ENCODE measurements at places on chromosomes 5 and 9.
A peak's percentile ranks its signal among the peaks of the same experiment; 100 is the strongest.

DNA sequence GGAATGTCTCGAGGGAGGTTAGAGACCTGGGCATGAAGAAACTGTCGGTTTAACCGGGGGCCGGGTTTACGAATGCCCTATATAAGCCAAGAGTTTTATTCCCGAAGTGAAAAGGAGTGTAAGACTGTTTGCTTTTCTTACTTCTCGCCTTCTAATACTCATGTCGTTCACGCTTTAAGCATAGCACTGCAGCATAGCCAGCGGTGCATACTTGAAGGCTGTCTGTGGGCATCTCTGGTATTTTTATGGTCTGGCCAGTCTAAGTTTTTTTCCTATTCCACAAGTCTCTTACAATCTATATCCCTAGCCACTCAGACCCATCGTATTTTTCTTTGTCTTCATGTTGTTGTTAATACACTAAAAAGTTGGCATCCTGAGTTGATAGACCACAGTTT lies 1.2 kb downstream of the UHRF2 start:
- no peak for DNase-seq

GRCh38 chr5:38892363-38892762 lies 46.6 kb downstream of the OSMR start:
- DNase-seq = no peak

- DNase-seq = no peak
Measured at GRCh38 chr5:41542183-41542582, 31.8 kb upstream of the PLCXD3 start.

- DNase-seq = no peak
Measured at GRCh38 chr5:163623524-163623923, 118.1 kb downstream of the MAT2B start.

- no peak for DNase-seq
Measured at GRCh38 chr5:84430863-84431663, 46.4 kb upstream of the EDIL3 start.

- no peak for DNase-seq
Measured at GRCh38 chr9:495739-496138, 281.1 kb downstream of the DOCK8 start.

GRCh38 chr5:80466669-80467485 lies 21.0 kb upstream of the FAM151B start:
- DNase-seq = no peak

GRCh38 chr5:29114331-29114768 lies 2076.0 kb upstream of the CDH9 start:
- no peak for DNase-seq

- no peak for DNase-seq
Measured at GRCh38 chr5:60332244-60333004, 367.5 kb downstream of the DEPDC1B start.

- no peak for DNase-seq
Measured at GRCh38 chr9:84860249-84861115, 191.0 kb downstream of the NTRK2 start.

DNA sequence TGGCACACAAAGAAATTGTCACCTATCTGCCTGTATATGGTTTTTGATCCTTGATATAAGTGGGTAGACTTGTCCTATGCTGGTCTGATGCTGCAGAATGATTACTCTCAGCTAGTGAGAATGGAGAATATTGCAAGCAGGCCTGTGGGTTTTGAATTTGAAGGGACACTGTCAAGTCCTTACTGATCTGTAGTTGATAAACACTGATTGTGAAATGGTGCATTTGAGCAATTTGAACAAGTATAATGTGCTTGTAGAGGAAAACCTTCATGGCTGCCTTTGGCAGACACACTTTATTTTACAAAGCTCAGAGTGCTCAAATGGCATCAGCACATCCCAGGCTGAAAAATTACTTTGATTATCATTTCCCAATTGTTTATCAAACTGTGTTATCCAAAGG lies 9.3 kb downstream of the ENTREP1 start:
- no peak for DNase-seq

DNA sequence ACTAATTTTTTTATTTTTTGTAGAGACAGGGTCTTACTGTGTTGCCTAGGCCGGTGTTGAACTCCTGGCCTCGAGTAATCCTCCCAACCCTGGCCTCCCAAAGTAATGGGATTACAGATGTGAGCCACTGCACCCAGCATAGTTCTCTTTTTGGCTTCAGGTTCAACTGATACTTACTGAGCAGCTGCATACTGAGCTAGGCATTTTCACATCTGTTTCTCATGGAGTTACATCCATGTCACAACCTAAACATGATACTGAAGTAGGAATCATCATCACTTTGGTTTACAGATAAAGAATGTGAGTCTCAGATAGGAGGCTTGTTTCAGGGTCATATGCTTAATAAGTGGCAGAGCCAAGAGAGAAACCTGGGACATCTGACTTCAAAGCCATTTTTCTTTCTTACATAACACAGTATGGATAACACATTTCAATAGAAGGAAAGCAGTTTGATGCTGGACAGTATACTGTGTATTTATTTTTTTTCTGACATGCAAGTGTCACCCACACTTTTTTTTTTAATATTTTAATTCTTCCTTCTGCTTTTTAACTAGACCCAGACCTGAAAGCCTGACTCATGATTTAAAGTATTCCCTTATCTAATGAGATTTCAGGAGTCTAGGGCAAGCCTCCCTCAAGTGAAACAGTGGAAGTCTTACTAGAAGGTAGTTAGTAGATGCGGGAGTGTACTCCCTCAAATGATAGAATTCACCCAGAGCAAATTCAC lies 90.8 kb downstream of the HACD4 start:
- no peak for DNase-seq

GRCh38 chr5:151159649-151160373 lies 2.2 kb upstream of the ANXA6 start:
- DNase-seq = no peak

GRCh38 chr9:78986446-78986845 lies 585.3 kb upstream of the TLE4 start:
- no peak for DNase-seq

GRCh38 chr5:72920690-72921502 lies 34.9 kb upstream of the FCHO2 start:
- DNase-seq = no peak

GRCh38 chr9:125409637-125410521 lies 148.3 kb downstream of the GAPVD1 start:
- DNase-seq = no peak

GRCh38 chr9:89204801-89205200 lies 26.2 kb upstream of the SHC3 start:
- DNase-seq = no peak

DNA sequence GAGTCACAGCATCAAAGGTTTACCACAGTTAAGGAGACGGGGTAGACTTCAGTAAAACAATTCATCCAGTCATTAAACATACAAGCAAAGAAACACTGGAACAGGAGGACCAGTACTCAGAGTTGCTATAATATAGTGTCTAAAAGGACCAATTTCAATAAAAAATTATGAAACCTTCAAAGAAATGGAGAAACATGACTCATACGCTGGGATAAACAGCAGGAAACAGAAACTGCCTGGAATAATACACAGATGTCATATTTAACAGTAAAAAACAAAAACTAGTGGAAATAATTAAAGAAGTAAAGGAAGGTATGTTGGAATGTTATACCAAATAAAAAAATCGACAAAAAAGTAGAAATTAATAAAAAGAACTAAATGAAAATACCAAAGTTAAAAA lies 1075.9 kb downstream of the NR2F1-AS1 start:
- DNase-seq = no peak

GRCh38 chr5:39284552-39284951 lies 65.2 kb upstream of the FYB1 start:
- DNase-seq = no peak

- DNase-seq = no peak
Measured at GRCh38 chr5:140245926-140246325, 57.0 kb downstream of the PFDN1 start.

GRCh38 chr9:28120626-28121025 lies 547.3 kb upstream of the C9orf72 start:
- no peak for DNase-seq

DNA sequence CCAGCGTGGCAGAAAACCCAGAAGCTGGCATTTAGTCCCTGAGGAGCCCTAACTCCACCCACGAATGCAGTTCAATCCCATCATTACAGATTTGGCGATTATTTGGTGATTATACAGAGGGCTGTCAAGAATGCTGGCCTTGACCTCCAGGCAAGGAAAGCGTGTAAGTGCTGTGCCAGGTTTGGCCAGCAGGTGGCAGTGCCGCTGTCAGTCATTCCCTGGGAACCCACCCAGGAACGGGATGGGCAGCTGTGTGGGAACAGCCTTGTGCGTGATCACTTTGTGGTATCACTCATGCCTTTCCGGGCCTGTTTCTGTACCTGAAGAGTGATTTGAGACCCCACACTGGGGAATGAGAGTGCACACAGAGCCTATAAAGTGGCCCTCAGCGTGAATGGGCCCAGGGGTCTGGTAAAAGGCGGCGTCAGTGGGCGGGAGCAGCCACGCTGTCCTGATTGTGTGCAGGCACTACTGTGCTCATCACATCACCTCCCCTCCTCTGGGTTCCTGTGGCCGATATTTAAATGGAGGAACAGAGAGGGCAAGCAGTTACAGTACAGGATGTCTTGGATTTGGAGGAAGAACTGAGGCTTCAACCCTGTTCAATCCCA lies 215.6 kb downstream of the ROR2 start:
- peak; percentile 65 for DNase-seq

- no peak for DNase-seq
Measured at GRCh38 chr9:132931178-132931735, 13.2 kb downstream of the TSC1 start.

DNA sequence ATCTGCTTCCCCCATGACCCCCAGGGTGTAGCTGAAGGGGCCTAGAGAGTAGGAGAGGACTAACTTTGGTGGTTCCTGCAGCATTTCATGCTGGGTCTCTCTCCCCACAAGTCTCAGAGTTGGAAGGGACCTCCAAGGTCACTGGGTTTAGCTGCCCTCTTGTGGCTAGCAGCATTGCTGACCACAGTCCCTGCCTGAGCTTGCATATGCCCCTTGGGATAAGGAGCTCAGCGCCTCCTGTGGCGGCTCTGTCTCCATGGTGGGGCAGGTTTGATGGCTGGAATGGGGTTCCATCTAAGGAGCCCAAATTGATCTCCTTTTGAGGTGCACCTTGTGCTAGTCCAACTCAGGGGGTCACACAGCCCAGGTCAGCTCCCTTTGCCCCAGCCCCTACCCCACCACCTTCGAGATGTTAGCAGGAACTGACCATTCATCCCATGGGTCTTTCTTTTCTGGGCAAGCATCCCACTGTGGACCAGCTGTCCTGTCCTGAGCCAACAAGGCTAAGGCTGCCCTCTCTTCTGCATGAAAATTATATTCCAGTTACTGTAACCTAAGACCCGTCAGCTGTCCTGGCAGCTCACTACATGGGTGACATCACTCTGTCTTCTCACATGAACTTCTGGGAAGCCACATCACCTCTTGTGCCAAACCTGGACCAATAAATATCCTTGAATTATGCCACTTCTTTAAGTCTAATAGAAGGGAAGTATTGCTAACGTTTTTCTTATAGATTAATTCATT lies 196.2 kb downstream of the HSPA4 start:
- DNase-seq = no peak

DNA sequence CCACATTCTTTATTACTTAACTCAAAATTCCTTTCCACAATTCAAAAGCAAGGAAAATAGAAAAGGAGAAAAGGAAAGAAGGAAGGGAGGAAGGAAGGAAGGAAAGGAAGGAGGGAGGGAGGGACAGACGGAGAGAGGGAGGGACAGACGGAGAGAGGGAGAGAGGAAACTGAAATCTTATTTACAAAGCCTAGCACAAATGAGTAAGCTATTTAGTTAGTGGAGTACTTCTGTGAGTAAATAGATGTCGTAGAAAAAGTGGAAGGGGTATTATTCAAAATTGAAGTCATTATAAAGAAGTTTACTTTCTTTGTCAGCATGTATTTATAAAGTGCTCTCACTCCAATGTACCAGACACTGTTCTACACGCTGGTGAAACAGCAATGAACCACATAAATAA lies 177.9 kb downstream of the CETN3 start:
- no peak for DNase-seq

DNA sequence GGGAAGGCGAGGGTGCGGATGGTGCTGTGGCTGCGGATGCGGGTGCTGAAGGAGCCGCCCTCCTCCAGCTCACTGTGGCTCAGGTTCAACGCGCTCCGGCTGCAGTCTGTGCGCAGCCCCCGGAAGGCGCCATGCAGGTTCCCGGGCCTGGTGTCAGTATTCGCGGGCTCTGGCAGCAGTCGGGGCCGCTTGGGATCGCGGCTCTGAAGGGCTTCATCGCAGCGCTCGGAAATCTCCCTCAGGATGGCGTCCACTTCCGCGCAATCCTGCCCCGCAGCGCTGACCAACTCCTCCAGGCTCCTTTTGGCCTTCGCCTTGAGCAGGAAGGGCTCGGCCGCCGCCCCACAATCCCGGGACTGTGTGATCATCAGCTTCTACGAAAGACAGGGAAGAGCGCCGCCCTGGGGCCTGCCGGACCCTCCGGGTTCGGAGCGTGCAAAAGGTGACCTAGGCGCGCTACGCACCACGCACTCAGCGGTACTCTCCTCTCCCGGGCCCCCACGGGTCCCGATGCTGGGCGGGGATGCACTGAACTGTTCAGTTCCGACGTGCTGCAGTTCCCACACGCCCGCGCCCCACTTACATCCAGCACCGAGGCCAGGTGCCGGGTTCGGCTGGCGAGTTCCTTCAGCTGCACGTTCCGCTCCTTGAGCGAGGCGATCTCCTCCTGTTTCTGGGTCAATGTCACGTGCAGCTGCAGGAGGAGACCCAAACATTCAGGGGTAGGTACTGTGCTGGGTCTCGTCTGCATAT lies 6.5 kb downstream of the MCIDAS start:
- DNase-seq = no peak

DNA sequence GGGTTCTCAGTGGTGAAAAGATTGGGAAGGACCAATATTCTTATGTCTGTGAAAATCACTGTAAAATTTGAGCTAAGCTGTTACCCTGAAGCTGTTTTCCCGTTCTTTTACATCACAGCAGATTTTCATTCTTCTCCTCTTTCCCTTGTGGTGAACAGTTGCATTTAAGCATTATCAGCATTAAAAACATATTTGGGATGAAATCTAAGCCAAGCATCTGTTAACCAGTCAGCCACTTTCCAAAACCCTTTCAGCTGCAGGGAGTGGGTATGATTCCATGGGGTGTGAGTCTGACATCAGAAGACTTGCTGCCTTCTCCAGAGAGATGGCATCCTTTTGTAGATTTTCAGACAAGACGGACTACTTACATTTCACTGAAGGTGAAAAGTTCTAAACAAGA lies 97.2 kb downstream of the TRIO start:
- no peak for DNase-seq

DNA sequence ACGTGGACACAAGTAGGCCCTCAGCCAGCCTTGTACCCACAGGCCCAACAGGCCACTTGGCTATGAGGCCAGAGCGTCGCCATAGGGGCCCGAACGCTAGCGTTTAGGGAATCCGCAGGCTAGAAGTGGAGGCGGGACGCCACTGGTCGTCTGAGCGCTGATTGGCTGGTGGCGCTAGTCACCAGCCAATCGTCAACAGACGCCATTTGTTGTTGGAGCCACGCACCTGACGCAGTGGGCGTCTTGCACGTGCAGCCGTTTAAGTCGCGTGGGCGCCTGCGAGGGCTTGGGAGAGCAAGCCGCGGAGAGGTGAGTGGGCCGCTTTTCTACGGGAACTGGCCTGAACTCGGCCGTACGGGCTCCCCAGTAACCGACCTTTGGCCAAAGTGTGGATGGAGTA lies at the start of gene DDX4:
Gene DDX4 (plus strand): TSS at position 269 of the 400 bp plus-strand sequence. CDS start 903 bp downstream, outside the sequence.
- DNase-seq = no peak

GRCh38 chr9:68996462-68996861 lies 17.5 kb downstream of the PRKACG start:
- DNase-seq = no peak

- DNase-seq = no peak
Measured at GRCh38 chr5:137001026-137001569, 498.0 kb downstream of the SPOCK1 start.

- DNase-seq = no peak
Measured at GRCh38 chr5:1799110-1799601, 481 bp downstream of the MRPL36 start.

GRCh38 chr5:174922955-174923354 lies 198.6 kb downstream of the MSX2 start:
- no peak for DNase-seq

Data from stimulated activated CD4-positive, alpha-beta T cell treated with anti-CD3 and anti-CD28 coated beads, Interleukin-4, amount 100 ng/mL, for 4 hours (primary cell).